ENCODE measurements at places on chromosomes 3 and 15.

DNA sequence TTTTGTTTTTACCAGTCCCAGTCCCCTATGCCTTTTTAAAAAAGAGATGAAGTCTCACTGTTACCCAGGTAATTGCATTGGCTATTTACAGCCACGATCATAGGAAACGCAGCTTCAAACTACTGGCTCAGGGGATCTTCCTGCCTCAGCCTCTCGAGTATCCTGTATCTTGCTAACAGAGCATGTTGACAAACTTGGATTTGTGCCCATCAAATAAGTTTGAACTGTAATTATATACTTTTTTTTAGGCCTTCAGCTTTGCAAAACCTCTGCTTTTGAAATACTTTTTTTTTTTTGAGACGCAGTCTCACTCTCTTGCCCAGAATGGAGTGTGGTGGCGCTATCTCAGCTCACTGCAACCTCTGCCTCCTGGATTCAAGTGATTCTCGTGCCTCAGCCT, 3.0 kb upstream of the EDEM1 start:
- DNase-seq: no peak

GRCh38 chr3:120281261-120281660, 3.8 kb downstream of the GPR156 start:
- no peak for DNase-seq

- DNase-seq: no peak
Observed at GRCh38 chr3:79810092-79810491, 42.3 kb upstream of the ROBO1 start.

GRCh38 chr3:136114421-136114820, 81.7 kb downstream of the MSL2 start:
- DNase-seq: no peak

DNA sequence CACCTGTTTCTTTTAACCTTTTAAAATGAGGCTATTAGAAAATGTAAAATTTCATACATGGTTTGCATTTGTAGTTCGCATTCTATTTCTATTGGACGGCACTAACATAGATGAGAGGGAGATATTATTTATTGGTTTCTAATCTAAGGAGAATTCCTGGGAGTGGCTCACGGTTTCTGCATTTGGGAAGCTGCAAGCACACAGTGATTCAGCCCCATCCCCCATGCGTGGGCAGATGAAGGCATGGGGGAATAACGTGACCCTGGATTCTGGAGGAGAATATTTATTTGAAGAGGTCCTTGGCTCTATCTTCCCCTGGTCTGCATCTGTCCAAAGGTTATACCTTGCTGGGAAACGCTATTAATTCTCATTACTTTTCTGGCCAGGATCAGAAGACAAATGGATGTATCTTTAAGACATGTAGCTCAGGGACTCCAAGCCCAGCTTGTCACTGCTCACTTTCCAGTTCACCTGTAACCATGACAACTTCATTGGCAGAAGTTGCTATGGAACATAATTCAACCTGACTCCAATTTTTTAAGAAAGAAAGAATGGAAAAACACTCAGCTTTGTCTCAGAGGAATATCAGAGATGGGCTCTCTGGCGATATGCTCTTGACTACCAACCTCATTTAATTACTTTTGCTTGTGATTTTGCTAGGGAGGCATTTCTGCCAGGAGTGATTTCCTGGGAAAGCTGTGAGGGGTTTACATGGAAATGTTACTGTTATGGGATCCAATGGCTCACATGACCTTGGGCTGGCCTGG, 27.2 kb upstream of the POMGNT2 start:
- no peak for DNase-seq

DNA sequence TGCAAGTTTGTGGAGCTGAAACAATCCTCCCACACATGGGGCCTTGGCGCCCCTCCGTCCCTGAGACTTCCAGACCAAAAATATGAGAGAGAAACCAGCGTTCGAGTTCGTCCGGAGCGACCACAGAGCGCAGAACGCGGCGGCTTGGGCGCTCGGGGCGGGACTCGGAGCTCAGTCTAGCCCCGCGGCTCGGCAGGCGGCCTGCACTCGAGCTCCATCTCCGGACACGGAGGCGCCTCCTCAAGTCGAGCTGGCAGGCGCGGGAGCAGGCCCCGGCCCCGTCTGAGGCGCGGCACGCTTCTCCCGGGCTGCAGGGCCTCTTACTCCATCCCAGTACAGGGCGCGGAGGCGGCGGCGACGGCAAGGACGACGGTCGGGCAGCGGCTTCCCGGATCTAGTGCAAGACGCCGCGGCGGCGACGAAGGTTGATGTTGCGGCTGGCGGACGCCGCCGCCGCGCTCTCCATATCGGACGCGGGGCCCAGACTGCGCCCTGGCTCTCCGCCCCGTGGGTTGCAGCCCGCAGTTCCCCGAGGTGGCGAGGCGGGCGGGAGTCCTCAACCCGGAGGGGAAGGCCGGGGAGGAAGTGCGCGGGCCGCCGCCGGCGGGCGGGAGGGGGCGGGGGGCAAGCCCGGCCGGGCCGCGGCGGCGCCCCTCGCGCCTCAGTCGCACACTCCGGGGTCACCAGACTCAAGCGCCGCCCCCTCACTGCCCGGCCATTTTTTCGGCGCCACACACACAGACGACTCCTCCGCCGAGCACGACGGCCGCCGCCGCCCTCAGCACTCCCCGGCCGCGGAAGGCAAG, 674 bp downstream of the MSL2 start:
- peak; percentile 75 for DNase-seq

DNA sequence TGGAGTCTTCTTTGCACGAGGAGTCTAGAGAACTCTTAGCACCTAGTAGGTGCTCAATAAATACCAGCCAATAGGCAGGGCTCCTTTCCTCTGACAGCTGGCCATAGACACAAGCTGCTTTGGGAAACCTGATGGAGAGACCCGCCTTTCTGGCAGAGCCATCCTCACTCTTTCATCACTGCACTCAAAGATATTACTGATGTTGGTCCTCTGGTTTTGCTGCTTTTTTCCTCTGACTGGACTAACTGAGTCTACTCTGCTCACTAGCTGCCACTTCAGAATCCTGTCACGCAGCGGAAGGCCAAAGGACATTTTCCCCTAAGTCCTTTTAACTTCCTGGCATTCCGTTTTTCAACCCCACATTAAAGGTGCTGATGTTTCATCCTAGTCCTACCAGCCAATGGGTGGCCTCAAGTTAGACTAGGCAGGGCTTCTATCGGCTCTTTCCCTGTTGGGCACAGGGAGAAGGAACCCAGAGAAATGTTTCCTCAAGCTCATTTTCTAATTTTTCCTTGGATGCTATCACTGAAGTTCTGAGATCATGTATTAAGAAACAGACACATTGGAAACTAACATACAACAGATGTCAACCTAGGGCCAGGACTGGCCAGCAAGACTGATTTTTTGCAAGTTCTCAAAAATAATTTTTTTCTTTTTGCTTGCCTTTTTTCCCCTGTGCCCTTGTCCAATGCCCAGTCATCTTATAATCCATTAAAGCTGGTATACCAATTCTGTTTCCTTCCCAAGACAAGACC, 132.8 kb upstream of the ICE2 start:
- no peak for DNase-seq

- DNase-seq: no peak
Observed at GRCh38 chr3:106425026-106425425, 556.2 kb upstream of the CBLB start.

DNA sequence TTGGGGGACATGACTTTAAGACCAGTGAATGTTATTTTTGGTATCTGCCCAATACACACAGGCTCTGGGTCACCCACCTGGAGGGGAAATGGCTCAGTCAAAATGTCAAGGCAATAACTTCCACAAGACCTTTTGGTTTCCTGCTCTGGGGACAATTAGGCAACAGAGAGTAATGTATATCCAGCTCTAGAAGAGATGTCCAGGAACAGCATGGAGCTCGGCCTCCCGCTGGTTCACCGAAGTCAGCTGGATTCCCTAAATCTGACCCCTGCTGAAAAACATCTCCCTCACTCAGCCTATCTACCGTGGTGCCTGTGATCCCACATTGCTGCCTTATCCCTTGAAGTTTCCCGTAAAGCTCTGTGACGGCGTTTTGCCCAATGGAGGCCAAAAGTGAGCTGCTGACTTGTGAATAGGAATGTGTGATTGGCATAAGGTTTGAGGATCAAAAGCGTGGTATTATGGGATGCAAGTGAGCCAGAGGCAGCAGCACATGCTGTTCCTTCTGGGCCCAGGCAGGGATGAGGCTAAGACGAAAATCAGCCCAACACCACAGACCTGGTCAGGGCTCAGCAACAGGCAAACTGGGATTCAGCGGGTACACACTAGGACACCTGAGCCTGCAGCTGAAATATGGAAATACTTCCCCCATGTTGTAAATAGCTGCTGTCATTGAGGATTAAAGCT, 47.2 kb upstream of the SLC6A11 start:
- DNase-seq: no peak

DNA sequence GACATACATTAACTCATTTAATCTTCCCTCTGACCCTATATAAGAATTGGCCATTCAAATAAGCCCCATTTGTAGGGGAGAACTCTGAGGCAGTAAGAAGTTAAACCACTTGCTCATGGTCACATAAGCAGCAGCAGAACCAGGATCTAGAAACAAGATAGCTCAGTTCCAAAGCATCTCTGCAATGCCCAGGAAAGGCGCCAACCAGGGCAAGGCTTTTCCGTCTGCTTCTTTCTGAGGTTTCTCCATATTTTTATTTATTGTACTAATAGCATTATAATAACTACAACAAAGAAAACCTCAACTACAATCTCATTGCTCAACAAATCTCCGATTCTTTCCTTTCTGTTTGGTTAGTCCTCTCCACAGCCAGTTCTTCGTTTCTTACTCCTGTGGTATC, 4.3 kb upstream of the UBE2E2 start:
- DNase-seq: no peak

DNA sequence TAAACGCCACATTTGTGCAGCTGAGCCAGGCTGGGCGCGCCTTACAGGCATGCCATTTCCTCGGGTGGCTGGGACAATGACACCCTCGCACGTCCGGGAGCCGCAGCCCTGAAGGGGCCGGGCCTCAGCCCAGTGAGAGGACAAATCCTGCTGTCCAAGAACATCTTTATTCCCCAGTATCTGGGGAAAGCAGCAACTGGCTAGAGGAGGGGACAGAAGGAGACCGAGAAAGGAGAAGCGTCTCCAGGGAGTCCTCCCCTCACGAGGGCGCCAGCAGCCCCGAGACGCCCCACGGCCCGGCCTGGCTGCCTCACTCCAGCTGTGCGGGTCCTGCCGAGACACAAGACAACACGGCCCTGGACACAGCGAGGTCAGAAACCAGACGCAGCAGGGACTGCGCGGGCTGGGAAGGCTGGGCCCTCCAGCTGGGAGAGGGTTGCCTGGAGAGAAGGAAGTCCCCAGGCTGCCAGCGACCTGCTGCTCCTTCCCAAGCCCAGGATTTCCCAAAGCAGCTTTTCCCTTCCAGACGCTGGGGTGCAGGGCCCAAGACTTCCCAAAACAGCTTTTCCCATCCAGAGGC, 130.2 kb downstream of the CHSY1 start:
- no peak for DNase-seq

DNA sequence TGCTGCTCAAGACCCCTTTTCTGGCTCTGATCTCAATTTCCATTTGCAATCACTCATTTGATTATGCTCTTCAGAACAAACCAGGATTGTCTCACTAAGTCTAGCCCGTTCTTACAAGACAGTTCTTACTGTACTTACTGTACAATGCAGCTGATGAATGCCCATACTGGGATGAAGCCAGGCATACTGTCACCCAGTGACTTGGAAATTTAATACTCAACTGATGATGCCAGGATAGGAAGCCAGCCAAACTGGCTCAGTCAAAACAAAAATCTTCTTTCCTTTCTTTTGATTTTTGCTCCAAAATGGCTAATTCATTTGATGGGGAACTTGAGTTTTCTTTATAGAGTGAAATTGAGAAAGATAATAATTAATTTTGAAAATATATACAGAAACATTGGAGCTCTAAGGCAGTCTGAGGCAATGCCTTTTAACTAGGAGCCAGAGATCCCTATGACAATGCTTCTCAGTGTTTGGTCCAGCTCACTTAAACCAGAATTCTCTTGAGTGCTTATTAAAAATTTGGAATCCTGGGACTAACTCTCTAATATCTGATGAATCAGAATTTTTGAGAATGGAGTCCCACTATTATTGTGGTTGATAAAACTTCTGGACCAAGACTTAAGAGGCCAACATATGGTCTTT, 265.6 kb upstream of the THBS1 start:
- no peak for DNase-seq

DNA sequence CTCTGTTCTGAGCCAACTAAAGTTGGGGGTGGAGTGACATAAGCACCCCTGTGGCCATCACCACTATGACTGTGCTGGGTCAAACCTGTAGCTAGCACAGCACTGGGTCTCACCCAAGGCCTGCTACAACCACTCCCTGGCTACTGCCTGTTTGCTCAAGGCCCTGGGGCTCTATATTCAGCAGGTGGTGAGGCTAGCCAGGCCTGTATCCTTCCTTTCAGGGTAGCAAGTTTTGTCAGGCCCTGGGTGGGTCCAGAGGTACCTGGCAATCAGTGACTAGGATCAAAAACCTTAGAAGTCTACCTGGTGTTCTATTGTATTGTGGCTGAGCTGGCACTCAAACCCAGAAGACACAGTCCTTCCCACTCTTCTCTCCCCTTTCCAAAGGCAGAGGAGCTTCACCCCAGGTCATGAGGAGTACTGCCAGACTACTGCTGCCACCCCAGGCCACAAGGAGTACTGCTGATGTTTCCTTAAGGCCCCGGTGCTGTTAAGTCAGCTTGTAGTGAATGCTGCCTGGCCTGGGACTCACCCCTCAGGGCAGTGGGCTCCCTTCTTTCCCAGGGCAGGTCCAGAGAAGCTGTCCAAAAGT, 170.8 kb downstream of the IGSF11 start:
- peak; percentile 47 for DNase-seq

- DNase-seq: no peak
Observed at GRCh38 chr15:38745626-38746025, 181.0 kb upstream of the RASGRP1 start.

GRCh38 chr3:46705022-46705530, 3.9 kb downstream of the TMIE start:
- peak; percentile 60 for DNase-seq

GRCh38 chr3:182629521-182629920, 163.8 kb upstream of the ATP11B start:
- no peak for DNase-seq

DNA sequence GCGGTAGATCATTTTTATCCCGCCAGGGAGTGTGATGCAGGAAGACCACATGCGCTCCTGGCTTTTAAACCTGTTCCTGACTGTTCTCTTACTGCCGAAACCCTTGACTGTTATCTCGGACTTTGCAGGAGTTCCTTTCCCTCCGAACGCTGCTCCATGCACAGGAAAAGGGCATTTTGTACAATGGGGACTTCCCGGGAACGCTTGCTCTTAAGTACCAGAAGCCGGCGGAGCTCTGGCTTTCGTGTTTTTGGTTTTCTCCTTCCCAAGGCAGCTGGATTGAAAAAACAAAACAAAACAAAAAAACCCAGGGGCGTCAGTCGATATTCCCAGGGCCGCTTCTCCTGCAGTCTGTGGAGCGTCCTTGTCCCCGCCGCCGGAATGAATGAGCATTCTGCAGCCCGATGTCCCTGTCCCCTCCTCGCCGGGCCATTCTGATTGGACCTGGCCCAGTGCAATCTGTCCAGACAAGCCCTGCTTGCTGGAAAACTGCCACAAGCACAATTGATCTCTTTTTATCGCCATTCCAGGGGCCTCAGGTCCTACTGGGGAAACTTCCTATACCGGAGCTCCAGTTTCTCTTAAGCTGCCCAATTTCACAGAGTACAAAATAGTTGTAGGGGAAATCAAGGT, 44.8 kb downstream of the SLC6A1 start:
- DNase-seq: no peak

All from RKO (cell line).